ENCODE measurements at places on chromosomes 7 and 10.

- DNase-seq = no peak
Measured at GRCh38 chr7:22867003-22867402, 44.4 kb upstream of the TOMM7 start.

- peak; percentile 33 for DNase-seq
Measured at GRCh38 chr7:80095545-80095944, 39.1 kb upstream of the GNAI1 start.

DNA sequence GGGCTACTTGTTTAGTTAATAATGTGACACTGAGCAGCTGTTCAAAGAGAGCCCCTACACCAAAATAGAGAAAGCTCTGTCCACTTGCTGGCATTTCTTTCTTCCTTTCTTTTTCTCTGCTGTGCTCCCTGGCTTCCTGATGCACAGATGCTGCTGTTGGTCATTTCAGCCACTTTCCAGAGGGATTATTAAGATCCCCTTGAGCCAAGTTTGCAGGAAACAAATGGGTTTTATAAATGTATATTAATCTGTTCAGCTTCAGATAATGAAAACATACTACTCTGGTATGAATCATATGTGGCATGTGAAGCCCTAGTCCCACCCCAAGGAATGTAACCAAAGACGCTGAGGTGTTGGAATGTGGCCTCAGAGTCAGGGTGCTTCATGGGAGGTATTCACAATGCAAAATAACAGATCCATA lies 638.2 kb upstream of the FZD8 start:
- DNase-seq = no peak

DNA sequence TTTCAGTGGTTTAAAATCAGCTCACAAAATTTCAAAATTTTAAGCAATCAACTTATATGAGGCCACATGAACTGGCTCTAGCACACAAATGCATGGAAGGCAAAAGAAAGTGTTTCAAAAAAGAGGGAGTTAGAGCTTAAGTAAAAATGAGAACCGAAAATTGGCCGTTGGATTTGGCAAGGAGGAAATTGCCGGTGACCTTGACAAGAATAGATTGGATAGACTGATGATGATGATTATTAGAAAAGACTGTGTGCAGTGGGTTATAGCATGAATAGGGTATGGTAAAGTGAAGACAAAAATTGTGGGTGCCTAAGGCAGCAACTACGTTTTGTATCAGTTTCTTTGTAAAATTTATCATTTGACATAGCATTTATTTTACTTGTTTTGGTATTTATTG lies 175.7 kb downstream of the SEMA3D start:
- DNase-seq = no peak

DNA sequence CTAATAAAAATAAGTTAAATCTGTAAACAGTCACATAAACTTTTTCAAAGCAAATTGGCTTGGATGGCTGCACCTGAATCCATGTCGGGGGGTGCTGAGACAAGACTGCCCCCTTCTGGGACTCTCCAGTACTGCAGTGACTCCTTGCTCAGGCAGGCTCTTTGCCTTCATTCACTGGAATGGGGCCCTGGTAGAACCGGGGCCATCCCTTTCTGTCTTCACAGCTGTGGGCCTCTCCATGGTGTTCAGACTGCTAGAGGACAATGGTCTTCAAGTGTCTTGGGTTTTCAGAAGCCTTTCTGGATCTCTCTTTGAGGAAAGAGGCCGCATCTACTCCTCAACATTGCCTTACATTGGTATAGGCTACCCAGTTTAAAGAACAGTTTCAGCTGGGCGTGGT lies 16.1 kb upstream of the IMPDH1 start:
- no peak for DNase-seq

- DNase-seq = no peak
Measured at GRCh38 chr7:112173568-112173905, 32.7 kb downstream of the DOCK4 start.

GRCh38 chr10:35420044-35420443 lies 83.7 kb downstream of the CCNY start:
- DNase-seq = no peak

GRCh38 chr10:1293636-1294435 lies 237.7 kb downstream of the WDR37 start:
- DNase-seq = no peak

DNA sequence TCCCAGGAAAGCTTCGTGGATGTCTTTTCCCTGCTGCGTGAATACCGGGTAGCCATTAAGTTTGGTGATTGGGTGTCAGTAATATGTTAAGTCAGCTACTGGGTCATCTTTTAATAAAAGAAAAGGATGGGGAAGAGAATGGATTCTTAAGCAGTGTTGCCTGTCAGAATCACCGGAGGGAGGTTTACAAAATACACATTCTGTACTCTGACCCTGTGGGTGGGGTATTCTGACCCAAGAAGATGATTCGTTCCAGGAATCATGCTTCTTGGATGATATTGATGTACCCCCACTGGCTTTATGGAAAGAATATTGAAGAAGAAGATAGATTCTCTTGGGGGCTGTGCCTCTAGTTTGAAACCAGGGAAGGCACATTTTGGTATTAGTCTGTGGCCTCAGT lies 18.3 kb downstream of the SGPL1 start:
- DNase-seq = no peak

DNA sequence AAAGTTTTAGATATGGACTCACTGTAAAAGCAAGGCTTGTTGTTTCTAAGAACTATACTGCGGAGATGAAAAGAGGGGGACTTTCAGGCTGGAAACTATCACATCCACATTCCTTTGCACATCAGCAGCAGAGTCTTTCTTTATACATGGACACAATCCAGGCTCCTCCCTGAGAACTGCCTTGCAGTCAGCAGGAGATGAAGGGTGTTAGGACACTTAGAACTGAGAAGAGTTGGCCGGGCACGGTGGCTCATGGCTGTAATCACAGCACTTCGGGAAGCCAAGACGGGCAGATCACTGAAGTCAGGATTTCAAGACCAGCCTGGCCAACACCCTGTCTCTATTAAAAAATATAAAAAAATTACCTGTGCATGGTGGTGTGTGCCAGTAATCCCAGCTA lies 9.7 kb upstream of the GARS1 start:
- no peak for DNase-seq
